Spinal cord (tissue), 10 donors: ENCODE measurements at places on chromosomes 12 and 14.

DNA sequence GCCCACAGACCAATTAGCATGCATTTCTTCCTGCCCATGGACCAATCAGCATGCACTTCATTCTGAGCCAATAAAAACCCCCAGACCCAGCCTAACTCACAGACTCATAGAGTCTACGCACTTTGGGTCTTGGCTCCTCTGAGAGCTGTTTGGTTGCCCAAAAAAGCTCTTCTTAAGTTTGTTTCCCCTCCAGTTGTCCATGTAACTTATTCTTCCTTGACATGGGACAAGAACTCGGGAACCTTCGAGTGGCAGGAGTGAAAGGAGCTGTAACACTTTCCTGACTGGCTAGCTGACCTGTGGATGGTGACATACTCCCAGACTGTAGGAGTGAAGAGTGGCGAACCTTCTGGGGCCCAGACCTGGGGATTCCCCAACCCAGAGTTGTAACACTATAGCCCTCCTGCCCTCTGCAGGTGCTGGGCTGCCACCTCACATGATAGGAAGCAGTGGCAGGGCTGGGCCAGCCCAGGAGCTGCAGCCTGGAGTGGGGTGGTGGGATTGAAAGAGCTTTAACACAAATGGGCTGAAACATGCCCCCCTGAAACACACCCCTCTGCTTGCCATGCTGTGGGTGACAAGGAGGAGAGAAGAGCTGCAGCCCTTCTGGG, 4.4 kb upstream of the BTBD7 start:
- DNase-seq: no peak

GRCh38 chr14:35369701-35370191, 34.8 kb downstream of the NFKBIA start:
- no peak for DNase-seq

DNA sequence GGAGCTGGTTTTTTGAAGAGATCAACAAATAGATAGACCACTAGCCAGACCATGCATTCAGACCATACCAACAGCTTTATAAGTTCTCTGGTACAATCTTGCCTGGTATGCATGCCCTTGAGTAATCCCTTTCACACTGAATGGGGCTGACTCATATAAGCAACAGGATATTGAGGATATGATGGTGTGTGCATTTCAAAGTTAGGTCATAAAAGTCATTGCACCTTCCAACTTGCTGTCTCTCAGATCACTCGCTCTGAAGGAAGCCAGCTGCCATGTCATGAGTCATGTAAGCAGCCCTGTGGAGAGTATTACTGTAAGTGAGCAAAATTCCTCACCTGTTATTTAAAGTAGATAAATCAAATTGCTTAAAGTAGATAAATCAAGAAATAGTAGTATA, 45.0 kb upstream of the OR6J1 start:
- DNase-seq: no peak

- DNase-seq: no peak
These were observed 7.0 kb downstream of the ACVR1B start for GRCh38 chr12:51958542-51958941.

- DNase-seq: no peak
These were observed 7.5 kb downstream of the UBR7 start for GRCh38 chr14:93214598-93214997.

DNA sequence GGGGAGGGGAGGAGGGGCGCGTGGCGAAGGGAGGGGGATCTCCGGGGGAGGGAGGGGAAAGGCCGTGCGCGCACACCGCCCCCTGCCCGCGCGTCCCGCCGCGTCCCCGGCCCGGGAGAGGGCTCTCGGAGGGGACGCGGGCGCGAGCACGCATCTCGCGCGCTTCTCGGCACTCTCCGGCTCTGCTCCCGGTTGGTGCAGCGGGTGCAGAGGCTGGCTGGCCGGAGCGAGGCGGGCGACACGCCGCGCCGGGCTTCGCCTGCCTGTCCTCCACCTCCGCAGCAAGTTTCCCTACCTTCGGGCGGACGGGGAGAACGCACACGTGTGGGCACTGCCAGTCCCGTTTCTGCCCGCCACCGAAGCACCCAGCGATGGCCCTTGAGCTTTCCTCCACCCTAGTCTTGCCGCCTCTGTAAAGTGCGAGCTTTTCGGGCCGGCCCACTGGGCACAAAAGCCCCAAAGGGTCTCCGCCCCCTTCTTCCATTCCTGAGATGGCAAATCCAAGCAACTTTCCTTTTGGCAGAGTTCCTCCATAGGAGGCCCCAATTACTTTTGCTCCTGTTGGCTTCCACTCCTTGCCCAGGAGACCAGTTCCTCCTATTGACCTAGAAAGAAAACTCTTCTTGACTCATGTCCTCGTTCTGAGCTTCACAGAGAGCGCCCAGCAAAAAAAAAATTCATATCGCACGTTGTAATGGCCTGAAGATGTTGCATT, 363 bp upstream of the CSAD start:
- peak; percentile 67 for DNase-seq

- DNase-seq: no peak
These were observed 59.3 kb upstream of the SCAF11 start for GRCh38 chr12:46049665-46050064.

GRCh38 chr12:88299567-88300101, 157.5 kb downstream of the TMTC3 start:
- no peak for DNase-seq

DNA sequence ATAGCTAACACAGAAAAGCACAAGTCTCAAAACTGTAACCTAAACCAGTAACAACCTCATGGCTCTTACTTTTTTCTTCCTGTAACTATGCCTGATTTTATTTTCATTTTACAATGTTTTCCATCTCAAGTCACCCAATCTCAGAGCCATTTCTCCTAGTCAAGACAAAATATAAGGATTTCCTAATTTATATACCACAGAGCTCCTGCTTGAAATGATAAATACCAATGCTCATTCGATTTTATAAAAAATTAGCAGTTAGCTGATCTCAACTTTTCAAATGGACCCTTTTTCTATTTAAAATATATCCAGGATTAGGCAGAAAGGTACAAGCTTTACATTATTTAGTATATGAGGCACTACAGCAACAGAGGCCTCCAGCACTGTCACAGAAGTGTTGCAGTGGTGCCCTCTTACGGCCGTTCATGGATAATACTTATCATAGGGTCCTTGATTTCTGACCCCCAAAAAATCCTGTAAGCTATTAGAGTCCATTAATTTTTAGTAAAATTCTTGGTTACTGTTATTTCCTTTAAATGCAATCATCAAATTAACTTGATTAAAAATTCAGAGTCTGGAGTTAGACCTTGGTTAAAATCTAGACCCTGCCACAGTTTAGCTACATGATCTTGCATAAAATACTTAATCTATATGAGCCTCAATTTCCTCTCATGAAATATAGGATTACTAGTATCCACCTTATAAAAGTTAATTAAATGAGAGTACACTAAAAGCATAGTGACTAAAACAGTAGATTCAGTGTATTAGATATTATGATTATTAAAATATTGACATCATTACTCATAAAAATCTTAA, 68.3 kb downstream of the SEC23A start:
- peak; percentile 20 for DNase-seq

DNA sequence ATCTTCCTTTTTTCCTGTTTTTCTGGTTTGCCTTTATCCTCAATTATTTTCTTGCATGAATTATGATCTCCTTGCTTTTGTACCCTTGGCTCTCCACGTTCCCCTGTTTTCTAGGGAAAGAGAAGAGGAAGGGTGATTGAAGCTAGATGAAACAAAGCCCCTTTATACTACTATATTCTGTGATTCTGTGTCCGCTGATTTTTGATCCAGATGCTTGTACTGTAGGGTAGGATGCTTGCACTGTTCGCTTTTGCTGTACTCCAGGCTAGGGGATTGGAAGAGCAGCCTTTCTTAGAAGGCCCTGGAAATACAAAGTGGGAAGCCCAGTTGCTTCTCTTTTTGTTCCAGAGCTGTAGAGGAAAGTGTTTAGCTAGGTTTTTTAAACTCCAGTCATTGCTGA, 35.1 kb upstream of the KLHDC2 start:
- DNase-seq: no peak

DNA sequence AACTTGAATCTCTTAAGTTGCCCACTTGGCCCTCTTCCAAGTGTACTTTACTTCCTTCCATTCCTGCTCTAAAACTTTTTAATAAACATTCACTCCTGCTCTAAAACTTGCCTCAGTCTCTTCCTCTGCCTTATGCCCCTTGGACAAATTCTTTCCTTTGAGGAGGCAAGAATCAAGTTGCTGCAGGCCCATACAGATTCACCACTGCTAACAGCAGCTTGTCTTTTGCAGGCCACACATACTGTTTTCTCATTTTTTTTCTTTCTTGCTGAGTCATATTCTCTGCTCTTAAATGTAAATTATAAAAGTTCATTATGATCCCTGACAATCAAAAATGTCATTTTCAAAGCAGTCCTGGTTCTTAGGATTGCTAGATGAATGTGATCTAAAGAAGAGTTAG, 1820.8 kb upstream of the FLRT2 start:
- DNase-seq: no peak

DNA sequence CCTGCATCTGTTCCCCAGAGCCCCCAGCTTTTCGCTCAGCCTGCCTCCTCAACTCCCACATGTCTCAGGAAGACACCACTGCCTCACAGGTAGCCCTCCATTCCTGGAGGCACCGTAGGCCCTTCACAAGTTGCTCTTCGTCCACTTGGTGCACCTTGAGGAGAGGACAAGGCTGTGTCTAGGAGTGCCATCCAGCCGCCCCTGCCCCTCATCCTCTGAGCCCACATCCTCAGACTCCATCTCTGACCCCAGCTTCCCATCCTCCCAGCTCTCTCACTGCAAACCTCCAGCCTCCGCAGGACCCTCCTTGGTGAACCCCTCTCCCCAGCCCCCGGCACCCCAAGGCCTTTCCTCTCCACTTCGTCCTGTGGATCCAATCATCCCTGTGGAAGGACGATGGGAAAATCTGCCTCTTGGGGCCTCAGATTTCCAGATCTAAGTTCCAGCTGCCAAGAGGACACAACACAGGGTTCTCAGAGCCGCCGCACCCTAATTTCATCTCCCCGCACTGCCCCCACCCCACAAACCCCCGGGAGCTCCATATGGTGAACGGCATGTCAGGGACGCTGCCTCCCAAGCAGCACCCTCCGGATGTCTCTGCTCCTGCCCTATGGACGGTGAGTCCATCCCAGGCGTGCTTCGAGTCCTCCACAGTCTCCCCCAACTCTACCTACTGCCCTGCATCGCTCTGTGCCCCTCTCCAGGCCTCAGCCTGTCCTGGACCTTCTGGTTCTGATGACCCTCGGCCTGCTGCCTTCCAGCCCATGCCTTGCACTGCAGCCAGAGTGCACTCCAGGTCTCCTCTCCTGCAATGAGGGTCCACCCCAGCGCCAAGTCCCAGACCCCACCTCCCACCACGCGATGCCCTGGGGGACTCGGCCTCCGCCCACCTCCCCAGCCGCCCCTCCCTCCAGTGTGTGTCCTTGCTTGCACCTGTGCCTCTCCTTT, 314.1 kb upstream of the DIO3 start:
- DNase-seq: no peak

DNA sequence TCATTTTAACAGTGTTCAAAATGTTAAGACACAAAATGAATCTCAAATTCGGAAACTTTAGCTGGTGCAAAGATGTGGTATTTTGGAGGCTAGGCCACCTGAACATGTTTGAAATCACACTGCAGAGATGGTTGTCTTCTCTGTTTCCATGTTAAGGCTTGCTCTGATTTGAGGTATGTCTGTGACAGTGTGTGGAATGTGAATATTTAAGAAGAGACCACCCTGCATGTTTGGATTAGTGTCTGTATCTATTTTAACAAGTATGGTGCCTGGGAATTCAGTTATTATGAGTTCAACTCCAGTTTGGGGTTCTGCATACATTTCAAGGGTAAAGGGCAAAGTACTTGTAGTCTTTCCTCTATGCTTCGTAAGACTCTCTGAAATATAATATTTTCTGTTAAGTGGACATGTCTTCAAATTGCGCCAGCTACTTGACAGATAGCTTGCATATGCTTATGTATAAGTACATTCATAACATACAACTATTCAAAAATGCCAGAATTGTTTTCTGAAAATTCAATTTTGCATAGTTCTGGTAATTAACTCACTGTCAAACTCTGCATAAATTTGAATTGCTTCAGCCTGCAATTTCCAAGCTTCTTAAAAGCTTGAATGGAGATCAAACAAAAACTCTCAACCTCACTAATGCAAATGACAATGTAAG, 424.0 kb downstream of the ADAMTS20 start:
- no peak for DNase-seq

- DNase-seq: no peak
These were observed 39.6 kb upstream of the CORO1C start for GRCh38 chr12:108770963-108771362.

GRCh38 chr14:36967892-36968555, 204.4 kb downstream of the SLC25A21 start:
- DNase-seq: no peak

GRCh38 chr12:25629341-25629740, 76.3 kb upstream of the LMNTD1 start:
- DNase-seq: no peak

DNA sequence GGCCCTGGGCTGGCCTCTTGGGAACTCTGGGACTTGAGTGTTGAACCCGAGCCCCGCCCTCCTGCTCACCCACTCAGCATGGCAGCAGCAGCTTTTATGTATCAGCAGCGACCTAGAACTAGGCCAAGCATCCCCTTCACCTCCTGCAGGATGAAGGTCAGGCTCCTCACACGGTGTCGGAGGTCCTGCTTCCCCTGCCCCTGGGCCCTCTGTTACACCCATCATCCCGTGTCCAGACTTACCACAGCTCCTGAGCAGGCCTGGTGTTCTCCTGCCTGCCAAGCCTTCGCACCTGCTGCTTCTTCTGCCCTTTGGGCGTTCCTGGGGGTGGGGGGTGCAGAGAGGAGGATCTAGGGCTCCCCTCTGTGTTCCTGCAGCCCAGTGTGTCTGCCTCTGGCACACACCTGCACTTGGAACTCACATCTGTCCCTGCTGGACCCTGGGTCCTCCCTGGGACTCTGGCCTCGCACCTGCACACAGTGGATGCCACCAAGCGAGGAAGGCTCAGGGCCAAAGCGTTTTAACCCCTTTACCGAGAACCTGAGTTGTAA, 80.3 kb downstream of the PAPOLA start:
- no peak for DNase-seq

DNA sequence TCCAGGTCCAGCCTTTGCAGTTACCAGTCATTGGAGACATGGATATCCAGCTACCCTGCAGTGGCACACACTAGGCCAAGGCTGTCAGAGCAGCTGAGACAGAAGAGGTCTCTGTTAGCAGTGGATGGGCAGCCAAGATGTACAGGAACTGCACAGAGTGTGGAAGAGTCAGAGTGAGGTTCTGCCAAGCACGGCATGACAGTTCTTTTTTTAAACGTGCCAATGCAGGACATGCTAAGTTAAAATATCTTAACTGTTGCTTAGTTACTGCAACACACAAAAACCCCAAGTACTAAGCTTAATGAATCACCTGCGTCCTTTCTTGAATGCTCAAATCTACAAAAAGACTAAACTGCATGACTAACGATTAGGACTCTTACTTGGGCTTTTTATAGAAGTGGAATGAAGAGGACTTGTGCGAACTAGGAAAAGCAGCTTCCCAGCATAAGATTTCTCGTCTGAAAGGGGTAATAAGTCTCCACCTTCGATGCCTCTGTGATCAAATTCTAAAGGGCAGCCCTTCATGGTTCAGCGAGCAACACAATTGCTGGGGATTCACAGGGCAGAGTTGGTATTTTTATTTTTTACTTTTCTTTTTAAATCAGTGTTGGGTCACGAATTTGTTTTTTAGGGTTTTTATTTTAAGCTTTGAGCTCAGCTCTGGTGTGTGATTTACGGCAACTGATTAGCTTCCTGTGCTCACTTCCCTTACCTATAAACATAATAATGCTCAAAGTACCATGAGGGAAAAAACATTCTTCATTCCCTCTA, 20.6 kb downstream of the MAPK1IP1L start:
- DNase-seq: peak; percentile 57
